Lung microvascular endothelial cell (primary cell): ENCODE measurements at places on chromosomes 3 and 15.

DNA sequence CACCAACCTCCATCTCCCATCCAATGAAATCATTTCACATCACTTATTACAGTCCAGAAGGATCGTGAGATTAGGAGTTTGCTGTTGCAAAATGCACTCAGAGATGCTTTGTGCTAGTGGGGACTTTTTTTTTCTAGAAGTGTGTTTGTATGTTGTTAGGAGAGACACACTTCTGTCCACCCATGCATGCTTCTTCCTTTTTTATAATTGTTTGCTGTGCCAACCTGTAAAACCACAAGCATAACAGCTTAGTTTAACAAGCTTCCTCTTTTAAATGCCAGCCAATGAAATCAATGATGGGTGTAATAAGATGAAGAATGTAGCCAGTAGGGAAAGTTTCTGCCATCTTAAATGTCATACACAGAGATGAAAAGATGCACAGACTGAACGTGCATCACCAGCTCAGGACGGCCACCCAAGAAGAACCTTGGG, 305.6 kb upstream of the STT3B start:
- no peak for DNase-seq

DNA sequence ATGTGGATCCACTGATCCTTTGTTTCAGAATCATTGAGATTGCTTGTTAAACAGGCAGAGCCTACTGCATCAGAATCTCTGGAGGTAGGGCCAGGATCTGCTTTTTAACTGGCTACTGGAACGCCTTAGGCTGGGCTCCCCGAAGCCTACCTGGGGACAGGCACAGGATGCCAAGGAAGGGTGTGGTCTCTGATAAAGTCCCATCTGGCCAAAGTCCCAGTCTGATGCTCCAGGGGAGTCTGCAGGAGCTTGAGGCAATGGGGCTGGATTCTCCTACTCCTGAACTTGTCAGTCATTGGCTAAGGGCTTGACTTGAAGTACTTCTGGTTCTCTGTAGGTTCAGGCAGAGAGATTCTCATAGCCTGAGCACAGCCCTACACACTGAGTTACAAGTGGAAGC, 22.4 kb upstream of the CCK start:
- DNase-seq: no peak

DNA sequence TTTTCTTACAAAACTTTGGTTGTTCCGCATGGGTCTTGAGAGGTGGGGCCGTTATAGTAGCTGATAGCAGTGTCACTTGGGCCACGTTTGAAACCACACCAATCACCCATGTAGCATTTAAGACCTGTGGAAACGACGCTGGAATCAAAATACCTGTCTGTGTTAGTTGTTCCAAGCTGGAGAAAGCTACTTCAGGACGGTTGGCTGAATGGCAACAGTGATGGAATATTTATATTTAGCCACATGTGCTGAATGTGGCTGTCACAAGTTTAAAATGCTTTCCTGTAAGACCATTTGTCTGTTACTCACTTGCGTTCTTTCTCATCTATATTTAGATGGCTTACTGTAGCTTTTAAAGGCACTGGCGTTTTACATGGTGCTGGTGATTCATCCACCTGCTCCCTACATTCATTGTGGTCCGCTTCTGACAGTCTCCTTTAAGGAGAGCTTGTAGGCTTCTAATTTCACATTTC, 1.4 kb downstream of the DNAJA4 start:
- DNase-seq: peak; percentile 65

DNA sequence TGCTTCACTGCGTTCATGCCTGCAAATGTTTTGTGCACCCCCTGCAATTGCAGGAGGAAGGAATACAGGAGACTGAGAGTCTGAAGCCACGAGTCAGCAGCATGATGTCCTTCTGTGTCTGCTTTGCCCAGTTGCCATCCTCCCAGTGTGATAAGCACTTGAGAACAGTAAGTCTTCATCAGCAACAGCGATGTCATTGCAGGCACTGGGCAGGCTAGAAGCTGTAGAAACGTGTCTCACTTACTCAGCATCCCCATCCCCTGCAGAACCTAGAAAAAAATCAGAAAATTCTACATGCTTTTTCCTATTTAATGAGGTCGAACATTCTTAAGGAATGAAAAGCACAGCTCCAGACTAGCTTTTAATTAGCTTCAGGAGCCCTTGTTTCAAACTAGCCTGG, 156.5 kb upstream of the LPP start:
- no peak for DNase-seq

- DNase-seq: no peak
These were observed 184.6 kb upstream of the FEZF2 start for GRCh38 chr3:62557983-62558382.

GRCh38 chr15:40471105-40471807, 472 bp downstream of the CHST14 start:
- peak; percentile 22 for DNase-seq

GRCh38 chr3:44114142-44114541, 127.5 kb upstream of the TOPAZ1 start:
- peak; percentile 37 for DNase-seq

GRCh38 chr3:78632925-78633553, 1134.8 kb downstream of the ROBO1 start:
- DNase-seq: no peak

DNA sequence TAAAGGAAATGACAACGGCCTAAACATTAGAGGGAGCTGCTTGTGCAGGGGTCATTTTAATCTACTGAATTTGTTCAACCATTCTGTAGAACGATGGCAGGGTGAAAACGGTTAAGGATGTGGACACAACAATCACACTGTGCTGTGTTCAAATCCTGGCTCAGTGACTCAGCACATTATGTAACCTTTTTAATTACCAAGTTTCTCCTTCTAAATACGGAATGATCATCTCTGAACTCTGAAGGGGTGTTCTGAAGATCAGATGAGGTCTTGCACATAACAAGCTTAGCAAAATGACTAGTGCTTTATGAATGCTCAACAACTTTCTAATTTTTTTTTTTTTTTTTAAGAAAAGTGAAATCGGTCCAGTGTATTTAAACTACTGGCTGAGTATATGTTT, 592.8 kb downstream of the FOXP1 start:
- no peak for DNase-seq

DNA sequence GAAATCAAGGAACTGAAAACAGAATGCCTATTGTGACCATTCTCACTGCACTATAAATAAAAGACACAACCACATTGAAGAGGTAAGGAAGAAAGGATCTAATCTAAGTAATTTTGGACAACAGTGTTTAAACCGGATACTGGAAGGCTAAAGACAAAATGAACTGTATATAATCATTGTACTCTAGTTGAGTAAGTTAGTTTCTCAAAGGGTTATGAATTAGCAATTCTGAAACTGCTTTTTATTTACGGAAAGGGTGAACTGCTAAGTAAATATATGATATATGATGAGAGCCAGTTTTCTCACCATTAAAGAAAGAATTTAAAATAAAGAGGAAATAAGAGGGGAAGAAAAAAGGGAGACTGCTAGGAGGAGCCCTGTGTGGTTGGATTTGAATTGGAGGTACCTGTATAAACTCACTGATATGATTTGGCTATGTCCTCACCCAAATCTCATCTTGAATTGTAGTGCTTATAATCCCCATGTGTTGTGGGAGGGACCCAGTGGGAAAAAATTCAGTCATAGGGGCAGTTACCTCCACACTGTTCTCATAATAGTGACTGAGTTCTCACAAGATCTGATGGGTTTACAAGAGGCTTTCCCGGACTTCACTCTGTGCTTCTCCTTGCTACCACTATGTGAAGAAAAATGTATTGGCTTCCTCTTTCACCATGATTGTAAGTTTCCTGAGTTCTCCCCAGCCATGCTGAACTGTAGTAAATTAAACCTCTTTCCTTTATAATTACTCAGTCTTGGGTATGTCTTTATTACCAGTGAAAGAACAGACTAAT, 607.7 kb downstream of the PYDC2 start:
- DNase-seq: no peak

DNA sequence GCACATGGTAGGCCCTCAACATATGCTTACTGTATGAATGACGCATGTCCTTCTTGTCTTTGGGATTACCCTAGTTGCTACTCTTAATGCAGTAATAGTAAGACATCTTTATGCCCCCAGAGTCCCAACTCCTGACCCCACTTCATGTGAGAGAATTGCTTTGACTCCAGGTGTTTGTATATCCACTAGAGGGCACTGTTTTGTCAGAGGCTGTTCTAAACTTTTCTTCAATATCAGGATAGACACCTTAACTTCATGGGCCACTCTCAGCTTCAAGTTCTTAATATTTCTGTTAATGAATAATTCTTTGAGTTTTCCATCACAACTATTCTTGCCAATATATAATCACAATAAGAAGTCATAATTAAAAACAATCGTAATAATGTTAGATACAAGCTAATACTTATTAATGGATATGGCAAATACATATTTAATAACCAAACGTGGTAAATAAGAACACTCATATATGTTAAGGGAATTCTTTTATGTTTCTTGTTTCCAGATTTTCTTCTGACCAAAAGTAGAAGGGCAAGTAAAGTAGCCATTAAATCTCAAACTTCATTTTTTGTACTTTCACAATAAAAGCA, 337.2 kb upstream of the DNAJC19 start:
- peak; percentile 36 for DNase-seq

DNA sequence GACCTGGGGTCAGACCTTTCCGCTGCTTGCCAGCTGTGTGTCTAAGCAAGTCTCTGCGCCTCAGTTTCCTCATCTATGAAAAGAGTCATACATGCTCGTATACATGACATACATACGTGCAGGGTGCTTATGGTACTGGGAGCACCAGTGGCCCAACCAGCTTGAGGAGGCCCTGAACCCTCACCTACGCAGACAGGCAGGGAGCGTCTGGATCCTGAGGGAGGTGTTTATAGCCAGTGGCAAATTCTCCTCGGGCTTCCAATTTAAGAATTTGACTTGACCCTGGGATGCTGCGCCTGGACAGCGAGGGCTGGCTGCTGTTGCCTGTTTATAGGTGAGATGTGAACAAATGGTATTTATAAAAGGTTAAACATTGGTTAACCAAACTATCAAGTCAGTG, 17.7 kb upstream of the FGD5 start:
- DNase-seq: no peak

DNA sequence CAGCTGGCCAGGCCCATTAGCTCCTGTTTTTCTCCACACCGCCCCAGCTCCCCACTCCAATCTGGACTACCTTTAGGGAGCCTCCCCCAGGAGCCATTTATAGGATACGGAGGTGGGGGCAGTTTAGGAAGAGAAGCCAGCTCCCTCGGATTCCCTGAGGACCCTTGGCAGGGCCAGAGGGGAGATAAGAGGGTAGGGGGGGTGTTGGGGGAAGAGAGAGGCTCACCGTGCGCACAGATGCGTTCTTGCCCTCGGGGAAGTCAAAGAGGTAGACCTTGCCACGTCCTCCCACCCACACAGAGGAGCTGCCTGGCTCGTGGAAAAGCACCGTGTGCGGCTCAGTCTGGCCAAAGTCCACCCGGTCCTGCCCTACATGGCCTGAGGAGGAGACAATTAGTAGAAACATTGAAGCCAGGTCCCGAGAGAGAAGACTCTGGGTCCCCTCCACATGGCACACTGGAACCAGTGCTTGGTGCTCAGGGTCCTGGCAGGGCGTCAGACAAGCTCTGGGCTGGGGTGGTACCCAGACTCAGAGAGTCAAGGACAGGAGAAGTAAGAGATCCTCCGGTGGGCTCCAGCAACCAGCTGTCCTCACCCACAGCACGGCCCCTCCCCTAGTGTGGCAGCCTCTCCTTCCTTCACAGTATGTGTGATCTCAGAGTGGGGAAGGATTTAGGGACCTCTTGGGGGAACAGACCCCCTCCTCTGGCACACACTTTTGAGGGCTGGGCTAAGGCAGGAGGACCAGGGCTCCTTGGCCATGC, 15.0 kb downstream of the SEMA7A start:
- DNase-seq: no peak

- DNase-seq: no peak
These were observed 37.7 kb upstream of the SLC4A7 start for GRCh38 chr3:27521872-27522265.

GRCh38 chr15:48940508-48940907, 23.2 kb downstream of the SHC4 start:
- no peak for DNase-seq

DNA sequence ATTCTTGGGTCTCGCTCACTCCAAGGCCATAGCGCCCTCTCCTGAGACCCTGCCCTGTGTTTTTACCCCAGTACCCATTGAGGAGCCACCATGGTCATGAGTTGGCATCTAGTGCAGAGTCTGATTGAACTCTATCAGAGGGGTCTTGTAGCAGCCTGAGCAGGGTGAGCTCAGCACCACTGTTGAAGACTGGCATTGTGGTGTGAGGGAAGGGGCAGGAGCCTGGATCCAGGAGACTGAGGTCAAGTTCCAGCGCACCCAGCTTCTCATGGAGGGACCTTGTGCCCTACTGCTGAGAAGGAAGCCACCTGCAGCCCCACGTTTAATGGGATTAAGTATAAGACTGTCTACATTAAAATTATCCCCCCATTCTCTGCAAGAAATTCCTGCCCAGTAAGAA, 65.8 kb upstream of the LARS2 start:
- DNase-seq: no peak

DNA sequence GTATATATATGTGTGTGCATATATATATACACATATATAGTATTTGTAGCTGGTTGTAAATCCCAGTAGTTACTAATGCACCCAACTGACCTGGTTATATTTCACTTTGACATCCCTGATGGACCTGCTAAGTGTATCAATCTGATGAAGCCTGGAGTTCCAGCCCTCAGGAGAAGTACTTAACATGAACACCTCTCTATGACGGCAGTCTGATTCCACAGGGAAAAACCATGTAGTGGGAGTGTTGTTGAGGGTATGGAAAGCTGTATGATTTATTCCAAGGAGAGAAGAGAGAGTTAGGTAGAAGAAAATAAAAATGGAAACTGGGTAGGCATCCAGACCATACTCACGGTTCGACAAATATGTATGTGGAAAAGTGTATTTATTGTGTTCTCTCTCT, 531.2 kb upstream of the SEMA6D start:
- no peak for DNase-seq

GRCh38 chr3:133831966-133832801, 26.6 kb downstream of the SRPRB start:
- DNase-seq: no peak

DNA sequence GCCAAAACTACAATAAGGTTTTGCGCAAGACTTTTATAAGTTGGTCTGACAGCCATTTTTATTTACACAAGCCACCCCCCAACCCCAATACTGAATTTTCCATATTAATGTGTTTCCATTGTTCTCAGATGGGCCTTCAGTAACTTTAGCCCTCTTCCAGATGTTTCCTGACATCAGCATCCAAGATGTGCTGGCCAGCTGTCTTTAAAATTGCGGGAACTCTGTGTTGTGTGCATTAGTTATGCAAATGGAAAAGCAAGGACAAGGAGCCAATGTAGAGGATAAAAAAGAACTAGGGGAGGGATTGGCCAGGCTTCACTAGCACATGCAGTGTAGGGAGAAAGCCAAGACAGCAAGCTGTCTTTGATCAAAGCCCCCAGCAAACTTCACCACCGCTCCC, 45.4 kb downstream of the COMMD2 start:
- DNase-seq: peak; percentile 40

DNA sequence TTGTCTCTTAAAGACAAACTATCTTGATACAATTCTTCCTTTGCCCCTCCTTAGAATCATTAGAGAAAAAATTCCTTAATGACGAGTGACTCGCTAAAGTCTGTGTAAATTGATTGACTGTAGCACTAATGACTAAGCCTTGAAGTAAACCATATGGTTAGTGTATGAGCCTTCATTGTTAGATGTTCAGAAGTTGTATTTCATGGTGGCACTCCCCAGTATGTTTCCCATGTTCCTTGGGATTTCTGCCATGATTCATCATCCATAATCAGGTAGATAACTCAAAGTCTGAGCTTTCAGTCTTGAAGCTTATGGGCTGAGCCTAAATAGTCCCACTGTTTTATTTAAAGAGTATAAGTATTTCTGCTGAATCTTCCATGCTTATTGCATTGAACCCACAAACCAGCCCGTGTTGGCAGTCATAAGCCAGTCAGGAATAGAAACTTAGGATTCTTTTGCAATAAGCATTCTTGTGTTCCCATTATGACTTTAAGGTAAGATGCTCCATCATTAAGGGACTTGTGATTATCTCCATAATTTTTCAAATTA, 371.2 kb upstream of the RARB start:
- no peak for DNase-seq
